ENCODE measurements at places on chromosomes 2 and 18.

DNA sequence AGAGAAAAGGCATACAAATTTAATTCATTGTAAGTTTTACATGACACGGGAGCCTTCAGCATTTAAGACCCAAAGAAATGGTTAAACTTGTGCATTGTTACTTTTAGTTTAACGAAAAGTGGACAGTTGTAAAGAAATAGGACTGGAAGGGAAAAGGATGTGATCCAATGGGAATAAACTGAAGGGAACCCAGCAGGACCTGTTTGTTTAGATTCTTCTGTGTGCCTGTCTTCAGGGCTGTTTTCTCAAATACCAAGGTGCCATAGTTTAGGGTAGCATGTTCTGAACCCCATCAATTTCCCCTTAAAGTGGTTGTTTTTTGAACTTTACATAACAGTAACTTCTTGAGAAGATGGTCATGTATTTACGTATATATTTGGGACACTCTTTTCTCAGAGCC lies 30.3 kb upstream of the CABLES1 start:
- DNase-seq = no peak

DNA sequence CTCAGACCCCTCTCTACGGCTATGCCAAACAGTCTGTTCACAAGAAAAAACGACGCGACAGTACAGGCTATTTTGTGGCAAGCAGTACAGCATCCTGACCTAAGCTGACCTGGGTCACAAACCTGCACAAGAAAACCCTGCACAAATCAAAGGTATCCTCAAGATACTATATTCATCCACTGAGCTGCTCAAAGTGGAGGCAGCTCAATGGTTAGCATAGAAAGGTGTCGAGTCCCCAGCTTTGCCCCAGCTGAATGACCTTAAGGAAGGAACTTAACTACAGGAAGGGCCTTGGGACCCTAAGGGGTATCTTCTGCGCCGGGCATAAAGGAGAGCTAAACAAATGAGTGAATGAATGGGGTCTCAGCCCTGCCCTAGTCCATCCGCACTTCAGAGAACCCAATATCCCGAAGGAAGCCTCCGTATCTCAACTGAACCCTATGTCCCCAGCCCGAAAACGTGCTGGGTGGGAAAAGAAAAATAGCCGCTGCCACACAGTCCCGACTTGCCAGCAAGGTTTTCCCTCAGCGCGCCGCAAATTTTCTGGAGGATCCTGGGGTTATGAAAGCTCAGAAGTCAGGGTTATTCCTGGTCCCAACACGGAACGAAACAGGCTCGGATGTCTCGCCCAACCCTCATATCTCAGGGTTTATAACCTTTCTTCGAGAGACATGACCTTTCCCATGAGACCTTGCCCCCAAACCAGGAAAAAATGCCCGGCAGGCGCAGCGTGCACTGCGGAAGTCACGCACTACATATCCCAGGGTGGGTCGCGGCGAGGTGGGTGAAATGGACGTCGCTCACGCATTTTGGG lies at the start of gene FASTKD1:
Gene FASTKD1, minus strand, starts transcription at position 706 of the 814 bp plus-strand sequence. CDS start 1,836 bp downstream, outside the sequence.
- no peak for DNase-seq

GRCh38 chr2:162196638-162197037 lies 44.6 kb upstream of the GCG start:
- no peak for DNase-seq

DNA sequence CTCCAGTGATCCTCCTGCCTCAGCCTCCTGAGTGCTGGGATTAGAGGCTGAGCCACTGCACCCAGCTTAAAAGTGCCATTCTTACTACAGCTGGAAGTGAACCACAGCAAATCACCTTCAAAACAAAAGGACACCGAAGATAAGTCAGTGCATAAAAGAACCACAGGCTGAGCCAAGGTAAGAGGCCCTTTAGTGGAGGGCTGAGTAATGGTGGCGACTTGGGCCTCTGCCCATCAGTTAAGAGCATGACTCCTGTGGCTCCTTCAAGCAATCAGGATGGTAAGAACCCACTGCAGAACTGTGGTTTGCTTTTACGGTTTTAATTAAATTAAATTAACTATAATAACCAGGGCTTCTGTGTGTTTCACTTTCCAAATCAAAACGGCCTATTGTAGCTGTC lies 75.1 kb downstream of the CTAGE1 start:
- DNase-seq = no peak

- DNase-seq = no peak
Measured at GRCh38 chr2:20025065-20025786, 12.8 kb upstream of the MATN3 start.

DNA sequence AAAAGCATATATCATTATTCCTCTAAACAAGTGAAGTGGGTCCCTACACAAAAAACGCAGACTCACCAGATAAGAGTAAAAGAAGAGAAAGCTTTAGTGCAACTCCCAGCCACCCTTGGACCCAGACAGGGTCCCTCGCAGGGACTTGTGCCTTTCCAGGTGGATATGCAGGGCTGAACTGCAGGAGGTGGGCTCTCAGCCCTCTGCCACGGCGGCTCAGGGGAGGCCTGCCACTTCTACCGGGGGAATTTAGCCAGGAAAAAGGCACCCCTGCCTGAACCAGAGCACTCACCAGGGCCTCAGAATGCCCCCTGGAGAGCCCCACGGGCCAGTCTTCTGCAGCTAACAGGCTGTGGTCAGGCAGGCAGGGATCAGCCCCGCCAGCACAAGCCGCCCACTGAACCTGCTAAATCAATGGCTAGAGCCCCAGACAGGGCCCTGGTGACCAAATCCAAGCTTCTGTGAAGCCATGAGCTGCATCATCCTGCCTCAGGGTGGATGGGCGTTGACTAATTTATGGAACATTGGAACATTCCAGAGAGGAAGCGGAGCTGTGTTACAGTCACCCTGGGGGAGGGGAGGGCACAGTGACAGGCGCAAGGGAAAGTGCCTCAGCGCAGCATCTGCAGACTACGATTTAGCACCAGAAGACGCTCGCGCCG lies 209.3 kb downstream of the EIPR1 start:
- no peak for DNase-seq

- DNase-seq = no peak
Measured at GRCh38 chr18:34028324-34028723, 196.4 kb downstream of the NOL4 start.

GRCh38 chr2:63436488-63436887 lies 151.8 kb downstream of the WDPCP start:
- DNase-seq = no peak

DNA sequence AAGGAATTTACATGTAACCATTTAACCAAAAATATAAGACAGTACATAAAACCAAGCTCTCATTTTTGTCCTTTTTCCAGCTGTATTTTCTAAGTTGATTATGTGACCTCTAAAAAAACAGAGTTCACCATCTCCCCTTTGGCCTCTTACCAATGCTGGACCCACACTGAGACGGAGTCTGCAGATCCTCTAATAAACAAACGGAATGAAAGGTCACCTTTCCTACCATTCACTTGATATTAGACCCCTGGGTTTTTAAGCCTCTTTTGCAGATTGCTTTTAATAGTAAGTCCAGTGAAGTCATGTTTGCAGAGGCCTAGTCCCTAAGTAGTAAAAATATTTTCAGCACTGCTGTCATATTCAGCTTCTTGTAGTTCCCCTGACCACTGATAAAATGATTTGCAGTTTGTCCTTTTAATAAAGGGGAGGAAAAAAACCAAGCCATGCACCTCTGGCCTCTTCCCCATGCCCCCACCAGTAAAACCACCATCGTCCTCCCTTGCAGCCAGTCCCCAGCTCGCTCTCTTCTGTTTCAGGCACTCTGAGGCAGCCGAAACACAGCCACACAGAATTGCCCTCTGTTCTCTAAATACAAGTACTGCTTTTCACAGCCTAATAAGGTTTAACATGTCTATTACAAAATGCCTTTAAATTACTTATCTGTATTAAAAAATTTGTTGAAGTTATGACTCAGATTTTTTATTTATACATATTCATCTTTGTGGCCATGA lies 427.5 kb downstream of the PARD3B start:
- no peak for DNase-seq

GRCh38 chr2:12271589-12271984 lies 445.1 kb upstream of the TRIB2 start:
- DNase-seq = no peak

DNA sequence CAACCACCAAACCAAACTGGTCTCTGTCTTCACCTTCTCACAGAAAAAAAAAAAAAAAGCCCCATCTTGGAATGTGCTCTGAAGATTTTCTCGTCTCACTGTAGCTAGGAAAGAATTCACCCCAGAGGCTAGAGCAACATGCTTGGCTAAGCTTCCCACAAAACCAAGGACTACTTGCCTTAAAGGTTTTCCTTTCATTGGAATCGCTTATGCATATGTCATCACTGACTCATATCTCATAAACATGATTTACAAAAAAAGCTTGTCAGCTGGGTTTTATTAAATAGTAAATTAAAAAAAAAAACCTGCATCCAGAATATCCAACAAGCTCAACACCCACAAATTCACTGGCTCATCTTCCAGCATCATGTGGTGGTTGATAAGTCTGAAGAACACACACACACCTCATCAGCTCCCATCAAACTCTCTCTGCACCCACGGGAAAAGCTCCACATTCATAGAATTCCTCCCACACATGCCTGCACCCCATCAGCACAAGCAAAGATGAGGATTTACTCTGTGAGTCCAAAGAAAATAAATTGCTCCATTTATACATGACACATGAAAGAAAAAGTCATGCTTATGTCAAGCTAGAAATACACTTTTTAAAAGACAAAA lies 182.0 kb upstream of the TRIB2 start:
- DNase-seq = no peak

GRCh38 chr18:48820483-48821250 lies 130.1 kb downstream of the SMAD7 start:
- no peak for DNase-seq

DNA sequence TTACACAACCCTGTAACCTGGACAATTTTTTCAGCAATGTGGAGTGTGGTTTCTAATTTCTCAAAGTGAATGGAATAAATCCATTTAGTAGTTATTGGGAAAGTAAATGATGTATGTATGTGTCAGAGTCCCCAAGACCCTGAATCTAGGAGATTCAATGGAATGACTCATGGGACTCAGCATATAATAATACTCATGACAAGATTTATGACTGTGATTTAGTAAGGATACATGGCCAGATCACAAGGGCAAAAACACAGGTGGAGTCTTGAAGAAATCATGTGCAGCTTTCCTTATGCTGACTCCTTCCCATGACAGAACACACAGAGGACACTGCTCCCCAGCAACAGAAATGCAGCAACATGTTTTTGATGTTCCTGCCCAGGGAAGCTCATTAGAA lies 1877.7 kb upstream of the LRRTM1 start:
- DNase-seq = no peak

GRCh38 chr2:204436230-204436629 lies 109.0 kb upstream of the PARD3B start:
- DNase-seq = no peak

DNA sequence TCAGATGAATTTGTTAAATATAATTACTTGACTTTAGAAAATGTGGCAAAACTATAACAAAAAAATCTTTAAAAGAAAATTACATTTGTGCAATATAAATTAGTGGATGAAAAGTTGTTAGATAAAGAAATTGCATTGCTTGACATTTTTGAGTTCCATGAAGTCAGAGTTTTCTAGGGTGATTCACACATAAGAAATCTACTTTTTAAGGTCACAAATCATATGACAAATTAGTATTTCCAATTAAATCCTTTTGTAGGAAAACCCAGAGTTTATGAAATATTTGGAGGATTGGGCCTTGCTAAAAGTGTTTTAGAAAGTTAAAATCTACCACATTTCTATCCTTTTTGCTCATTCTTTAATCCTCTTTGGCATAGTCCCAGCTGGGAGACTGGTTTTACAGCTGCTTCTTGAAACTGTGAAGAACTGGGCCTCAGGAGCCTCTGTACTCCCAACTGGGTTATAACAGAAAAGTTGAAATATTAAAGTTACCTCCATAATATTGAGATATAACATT lies 289.2 kb downstream of the LRRTM4 start:
- DNase-seq = no peak

DNA sequence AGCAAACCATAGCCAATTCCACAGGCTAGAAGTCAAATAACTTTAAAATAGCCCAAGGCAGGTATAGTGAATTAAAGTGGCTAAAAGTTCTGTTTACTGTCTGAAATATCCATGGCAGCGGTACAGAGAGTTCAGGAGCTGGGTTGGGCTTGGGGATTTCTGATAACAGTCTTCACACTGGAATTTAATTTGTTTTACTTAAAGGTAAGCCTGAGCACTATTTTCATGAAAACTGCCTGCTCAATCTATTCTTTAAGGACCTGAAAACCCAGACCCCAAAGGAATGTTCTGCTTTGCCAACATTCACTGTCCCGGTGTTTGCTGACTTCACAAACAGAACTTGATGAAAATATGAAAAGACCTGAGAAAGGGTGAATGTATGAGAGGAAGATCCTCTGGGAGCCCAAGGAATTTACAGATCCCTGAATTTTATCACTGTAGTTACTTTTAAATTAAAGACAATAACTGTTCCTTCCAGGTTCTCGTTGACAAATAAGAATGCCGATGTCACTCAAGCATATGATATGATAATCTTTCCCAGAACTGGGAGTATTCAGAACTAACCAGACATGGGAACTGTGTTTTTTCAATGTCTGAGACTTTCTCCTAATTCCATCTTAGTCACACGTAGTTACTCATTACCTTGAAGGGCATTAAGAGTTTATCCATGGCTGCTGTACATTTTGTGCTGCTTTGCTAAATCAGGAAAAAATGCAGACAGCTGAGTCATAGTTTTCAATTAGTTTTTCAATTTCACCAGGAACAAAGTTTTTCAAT lies 28.3 kb upstream of the ITGB6 start:
- DNase-seq = no peak

- no peak for DNase-seq
Measured at GRCh38 chr2:27810455-27810854, 38.9 kb downstream of the MRPL33 start.

DNA sequence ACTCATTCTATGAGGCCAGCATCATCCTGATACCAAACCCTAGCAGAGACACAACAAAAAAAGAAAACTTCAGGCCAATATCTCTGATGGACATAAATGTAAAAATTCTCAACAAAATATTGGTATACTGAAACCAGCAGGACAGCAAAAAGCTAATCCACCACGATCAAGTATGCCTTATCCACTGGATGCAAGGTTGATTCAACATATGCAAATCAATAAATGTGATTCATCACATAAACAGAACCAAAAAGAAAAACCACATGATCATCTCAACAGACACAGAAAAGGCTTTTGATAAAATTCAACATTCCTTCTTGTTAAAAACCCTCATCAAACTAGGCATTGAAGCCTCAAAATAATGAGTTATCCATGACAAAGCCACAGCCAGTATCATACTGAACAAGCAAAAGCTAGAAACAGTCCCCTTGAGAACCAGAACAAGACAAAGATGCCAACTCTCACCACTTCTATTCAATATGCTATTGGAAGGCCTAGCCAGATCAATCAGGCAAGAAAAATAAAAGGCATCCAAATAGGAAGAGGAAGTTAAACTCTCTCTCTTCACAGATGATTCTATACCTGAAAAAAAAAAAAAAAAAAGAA lies 45.3 kb downstream of the RTTN start:
- no peak for DNase-seq

- no peak for DNase-seq
Measured at GRCh38 chr2:226158229-226158628, 641.4 kb downstream of the IRS1 start.

- DNase-seq = no peak
Measured at GRCh38 chr18:64979791-64980190, 771.0 kb upstream of the CDH7 start.
